Tibial nerve (tissue), 4 donors: ENCODE measurements at places on chromosomes 16 and 17. TPM values are rescaled to one million over a fixed set of nuclear protein-coding genes. Genes with fewer than 3 reads are reported as not detected.

DNA sequence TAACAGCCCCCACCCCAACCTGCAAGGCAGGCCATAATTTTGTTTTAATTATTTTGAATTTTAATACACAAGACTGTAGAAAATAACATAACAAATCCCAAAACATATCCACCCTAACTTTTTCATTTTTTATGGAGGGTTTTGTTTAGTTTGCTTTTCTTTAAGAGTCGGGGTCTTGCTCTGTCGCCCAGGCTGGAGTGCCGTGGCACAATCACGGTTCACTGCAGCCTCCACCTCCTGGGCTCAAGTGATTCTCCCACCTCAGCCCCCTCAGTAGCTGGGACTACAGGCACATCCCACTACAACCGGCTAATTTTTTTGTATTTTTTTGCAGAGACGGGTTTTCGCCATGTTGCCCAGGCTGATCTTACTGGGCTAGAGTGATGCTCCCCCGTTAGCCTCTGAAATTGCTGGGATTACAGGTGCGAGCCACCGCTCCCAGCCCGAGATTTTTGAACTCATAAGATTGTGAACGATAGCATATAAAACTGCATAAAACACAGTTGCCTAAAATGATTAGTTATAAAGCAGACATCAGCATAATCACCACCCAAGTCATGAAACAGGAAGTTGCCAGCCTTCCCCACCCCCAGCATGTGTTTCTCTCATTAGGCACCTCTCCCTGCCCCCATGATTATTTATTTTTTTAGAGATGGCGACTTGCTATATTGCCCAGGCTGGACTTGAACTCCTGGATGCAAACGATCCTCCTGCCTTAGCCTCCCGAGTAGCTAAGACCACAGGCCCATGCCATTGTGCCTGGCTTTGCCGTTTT lies 13.6 kb upstream of the DOC2B start:
- no peak for DNase-seq

DNA sequence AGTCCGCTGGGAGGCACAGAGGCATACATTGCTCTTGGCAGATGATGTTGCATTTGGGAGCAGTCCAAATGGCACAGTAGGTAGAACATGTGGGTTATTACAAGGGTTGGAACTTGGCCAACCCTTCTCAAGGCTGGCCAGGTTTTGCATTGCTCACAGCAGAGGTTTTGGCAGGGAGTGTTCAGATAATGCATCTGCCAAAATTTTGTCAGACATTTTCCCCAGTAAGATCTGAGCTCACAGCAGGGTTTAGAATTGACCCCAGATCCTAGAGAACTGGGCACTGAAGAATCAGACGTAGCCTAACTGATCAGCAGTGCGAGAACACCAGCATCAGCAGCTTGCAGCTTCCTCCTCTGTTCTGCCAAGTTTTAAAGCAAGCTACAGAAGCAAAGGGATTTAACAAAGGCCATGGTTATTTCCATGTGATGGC lies 468.8 kb upstream of the KIF2B start:
- DNase-seq = no peak

DNA sequence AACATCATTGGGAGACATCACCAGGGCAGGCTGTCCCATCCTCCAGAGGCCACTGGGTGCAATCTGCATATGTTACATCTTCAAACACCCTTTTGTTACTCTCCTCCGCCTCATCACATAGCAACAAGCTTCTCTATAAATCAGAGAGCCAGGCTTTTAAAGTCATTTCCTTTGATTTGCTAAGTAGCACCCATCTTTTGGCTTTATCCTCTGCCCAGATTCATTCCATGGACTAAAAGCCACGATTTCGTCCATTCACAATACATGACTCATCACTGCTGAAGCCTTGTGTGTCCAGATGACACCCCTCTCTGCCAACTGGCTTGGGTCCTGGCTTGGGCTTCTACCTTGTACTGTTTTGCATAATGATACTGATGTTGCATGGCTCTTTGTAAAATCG lies 2.0 kb upstream of the KRT38 start:
- DNase-seq = no peak

- no peak for DNase-seq
Measured at GRCh38 chr16:82621781-82622180, 5.0 kb upstream of the CDH13 start.

DNA sequence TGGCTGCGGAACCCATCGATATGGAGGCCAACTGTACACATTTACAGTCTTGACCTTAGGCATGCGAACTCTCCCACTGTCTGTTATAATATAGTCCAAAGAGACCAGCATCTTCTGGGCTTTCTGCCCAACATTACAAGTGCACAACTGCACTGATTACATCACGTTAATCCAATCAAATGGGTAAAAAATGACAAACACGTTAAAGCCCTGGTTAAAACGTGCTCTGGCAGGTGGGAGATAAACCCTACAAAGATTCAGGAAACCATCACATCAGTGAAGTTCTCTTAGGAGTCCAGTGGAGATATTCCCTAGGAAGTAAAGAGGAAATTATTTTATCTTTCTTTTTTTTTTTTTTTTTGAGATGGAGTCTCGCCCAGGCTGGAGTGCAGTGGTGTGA lies 23.7 kb upstream of the XYLT2 start:
- DNase-seq = no peak

GRCh38 chr17:28729950-28730330 lies 1.4 kb downstream of the NEK8 start:
- DNase-seq = no peak

DNA sequence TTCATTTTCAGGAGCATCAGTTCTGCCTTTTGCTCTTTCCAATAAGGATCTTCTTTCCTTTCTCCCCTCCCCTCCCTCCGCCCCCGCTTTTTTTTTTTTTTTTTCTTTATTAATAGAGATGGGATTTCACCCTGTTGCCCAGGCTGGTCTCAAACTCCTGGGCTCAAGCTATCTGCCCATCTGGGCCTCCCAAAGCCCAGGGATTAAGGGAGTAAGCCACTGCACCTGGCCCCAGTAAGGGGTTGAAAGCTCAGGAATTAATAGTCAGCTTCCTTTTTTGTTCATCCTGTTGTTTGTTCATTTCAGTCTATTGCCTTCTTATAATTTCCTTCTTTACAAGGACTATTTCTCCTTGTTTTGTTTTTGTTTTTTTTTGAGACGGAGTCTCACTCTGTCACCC lies 7.9 kb upstream of the C17orf58 start:
- no peak for DNase-seq

DNA sequence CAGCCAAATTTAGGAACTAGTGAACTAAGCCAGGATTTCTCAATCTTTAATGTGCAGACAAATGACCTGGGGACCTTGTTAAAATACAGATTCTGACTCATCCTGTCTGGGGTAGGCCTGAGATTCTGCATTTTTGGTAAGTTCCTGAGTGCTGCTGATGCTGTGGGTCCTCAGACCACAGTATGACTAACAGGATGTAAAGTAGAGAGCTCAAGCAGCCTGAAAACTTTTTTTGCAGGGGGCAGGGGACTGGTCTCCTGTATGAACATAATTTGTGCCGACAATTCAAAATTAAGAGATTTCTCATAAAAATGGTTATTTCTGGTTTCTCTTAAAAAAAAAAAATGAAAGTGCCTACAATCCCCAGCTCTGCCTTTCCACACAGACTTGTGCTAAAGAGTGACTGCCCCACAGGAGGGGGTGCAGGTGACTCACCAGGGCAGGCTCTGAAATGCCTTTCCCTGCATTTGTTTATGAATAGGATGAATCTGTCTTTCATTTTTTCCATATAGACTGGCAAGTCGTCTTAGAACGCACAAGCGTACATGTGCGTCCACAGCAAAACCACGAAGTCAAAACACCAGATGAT lies 271.5 kb downstream of the PHKB start:
- no peak for DNase-seq

DNA sequence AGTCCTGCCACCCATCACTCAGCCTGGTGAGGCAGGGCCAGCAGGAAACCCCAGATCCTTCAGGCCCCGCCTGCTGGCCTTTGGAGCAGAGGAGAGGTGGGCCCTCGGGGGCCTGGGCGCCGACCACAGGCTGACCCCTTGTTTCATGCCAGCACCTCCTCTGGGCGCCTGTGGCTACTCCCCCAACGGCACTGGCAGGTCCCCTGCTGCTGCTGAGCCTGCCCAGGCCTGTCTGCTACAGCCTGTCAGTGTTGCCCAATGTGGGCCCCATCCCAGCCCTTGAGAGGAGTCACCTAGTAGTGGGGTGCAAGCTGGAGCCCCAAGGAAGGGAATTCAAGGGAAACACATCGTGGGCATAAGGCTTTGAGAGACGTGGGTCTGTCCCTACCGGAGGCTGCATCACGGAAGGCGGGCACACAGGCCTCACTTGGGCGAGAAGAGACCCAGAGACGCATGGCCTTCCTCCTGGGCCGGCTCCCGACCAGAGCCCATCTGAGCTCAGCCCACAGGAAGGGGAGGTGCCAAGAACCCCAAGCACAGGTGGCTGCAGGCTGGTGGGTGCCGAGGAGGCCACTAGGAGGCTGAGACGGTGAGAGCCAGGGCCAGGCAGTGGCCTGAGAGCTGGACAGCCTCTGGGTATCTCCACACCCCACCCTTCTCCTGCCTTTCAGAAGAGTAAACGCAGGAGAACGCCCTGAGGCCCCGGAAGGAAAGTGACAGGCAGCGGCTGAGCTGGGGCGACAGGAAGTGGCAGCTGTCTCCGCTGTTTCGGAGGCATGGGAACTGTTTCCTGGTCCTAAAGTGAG lies 8.0 kb upstream of the FASN start:
- DNase-seq = no peak

DNA sequence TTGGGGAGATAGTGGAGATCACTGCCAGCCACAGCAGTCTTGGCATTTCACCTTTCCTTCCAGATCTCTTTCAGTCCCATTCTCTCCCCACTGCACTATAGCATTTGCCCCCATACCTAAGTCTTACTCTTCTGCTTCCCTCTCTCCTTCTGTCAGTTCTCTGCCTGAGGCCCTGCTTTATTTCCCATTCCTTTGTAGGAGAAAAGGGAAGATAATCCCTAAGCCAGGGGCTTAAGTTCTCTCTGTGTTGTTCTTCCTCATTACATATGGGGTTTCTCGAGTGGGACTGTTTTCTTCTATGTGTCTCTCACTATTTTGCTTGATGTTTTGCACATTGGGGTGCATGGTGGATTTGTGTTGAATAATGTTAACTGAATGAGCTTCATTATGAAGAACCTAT lies 6.4 kb downstream of the KDM6B start:
- DNase-seq = no peak

GRCh38 chr16:89115216-89115861 lies 21.7 kb downstream of the ACSF3 start:
- DNase-seq = peak; percentile 65

DNA sequence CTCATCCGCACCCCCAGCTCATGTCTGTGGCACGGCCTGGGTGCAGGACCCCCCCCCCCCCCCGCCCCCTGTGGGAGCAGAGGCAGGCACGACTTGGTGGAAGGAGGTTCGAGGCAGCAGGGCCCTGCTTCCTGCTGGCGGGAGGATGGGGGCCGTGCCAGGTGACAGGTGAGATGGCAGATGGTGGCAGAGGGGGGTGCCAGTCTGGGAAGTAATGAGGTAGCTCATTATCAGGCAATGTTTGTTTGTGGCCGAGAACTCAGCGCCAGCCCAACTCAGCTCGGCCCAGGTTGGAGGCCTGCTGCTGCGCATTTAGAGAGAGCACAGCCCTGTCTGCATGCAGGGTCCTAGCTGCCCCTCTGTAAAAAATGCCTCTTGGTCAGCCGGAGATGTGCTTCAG lies 40.1 kb upstream of the JPH3 start:
- DNase-seq = no peak

DNA sequence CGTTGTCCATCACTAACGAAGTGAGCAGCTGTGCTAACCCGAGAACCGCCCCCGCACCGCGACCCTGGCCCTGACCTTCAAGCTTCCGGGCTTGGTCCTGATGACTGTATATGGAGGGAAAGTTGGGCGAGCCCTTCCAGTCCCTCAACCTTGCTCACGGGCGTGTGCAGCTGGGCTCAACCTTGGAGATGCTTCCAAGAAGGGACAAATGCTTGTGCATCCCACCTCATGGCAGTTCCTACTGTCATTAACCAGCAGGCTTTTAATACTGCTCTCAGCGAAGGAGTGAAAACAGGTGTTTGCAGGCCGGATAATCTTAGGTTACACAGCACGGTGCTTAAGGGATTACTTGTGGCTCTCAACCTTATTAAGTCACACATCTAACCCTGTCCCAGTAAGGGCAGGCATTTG lies 33.5 kb downstream of the SRL start:
- no peak for DNase-seq

GRCh38 chr16:23863511-23864422 lies 28.0 kb downstream of the PRKCB start:
- DNase-seq = no peak

Gene IGFBP4
- 820 TPM for total RNA-seq

Gene CLEC18A
- total RNA-seq = 2.1 TPM

Gene ADAM11
- total RNA-seq = 0.44 TPM

Gene DNAI2
- total RNA-seq = 0.60 TPM

Gene CEP112
- 26.0 TPM for total RNA-seq
